ENCODE measurements at places on chromosomes 4 and X.

DNA sequence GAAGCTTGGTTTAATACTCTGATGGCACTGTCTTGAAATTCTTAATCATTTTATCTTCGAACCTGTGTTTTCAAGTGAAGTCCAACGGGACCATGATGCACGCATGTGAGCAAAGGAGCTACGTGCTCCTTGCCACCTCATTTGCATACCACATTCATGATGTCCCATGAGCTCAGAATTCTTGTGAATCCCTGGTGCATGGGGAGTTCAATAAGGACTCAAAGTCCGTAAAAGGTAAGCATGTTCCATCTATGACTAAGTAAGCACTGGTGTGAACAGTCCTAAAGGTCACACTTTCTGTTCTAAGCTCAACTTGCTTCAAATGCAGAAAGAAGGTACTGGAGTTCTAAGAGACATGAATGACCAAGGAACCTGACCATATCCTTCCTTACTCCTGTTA, 13.1 kb upstream of the GPM6B start:
- DNase-seq: no peak

GRCh38 chr4:7425591-7426468, 8.9 kb downstream of the PSAPL1 start:
- DNase-seq: no peak

DNA sequence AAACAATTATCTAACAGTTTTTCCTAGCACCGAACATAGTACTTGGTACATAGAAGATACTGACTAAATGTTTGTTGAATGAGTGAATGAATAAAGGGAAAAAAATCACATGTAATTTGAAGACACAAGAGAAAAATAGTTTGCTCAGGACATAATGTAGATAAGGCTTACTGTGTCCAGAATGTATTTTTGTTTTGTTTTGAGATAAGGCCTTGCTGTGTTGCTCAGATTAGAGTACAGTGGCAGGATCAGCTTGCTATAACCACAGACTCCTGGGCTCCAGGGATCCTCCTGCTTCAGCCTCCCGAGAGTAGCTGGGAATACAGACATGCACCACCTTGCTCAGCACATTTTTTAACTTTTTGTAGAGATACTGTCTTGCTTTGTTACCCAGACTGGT, 6.5 kb downstream of the FAM199X start:
- DNase-seq: no peak

- DNase-seq: no peak
Measured at GRCh38 chr4:116736756-116737155, 348.6 kb downstream of the TRAM1L1 start.

DNA sequence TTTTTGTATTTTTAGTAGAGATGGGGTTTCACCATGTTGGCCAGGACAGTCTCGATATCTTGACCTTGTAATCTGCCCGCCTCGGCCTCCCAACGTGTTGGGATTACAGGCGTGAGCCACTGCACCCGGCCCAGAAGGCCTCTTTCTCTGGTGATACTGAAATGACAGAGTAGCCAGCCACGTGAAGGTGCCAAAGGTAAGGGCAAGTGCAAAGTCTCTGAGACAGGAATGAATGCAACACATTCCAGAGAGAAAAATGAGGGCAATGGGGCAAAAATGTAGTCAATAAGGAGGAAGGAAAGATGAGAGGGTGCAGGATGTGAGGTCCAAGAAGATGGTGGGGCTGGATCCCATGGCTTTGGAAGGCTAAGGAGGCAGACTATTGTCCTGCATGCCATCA, 176.0 kb downstream of the NR3C2 start:
- DNase-seq: no peak

DNA sequence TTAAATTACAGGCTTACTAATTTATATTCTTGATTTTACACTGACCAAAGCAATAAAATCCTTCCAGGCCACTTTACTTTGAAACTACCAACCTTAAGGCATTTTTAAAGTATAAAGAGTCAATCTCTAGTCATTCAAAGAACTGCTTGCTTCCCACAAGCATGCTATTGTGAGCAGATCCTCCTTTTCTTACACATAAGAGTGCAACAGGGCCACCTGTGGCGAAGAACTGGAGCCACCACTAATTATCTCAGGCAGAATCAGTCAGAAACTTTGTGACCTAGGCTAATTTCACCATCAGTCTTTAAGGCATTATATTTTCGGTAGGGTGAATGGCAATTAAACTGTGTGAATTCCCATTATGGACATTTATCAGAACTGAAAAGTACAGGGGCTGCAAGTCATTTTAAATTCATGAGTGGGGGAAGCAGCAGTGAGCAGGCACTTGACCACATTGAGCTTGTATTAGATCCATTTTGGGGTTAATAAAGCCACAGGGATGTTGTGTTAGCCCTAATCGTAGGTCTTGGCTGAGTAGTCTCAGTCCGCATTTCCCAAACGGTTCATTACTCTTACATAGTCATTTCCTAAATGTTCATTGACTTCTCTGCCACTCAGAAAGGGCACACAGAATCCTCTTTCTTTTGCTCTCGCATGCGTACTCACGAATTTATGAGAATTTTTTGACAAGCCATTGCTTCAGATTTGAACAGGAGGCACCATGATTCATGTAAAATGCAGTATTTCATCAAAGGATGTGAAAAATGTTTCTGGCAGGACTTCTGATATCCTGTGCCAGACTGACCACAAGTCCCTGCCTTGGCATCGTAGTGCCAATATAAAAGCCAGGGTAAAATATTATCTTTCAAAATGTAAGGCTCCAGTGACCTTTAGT, 39.8 kb downstream of the NPY2R start:
- DNase-seq: no peak

DNA sequence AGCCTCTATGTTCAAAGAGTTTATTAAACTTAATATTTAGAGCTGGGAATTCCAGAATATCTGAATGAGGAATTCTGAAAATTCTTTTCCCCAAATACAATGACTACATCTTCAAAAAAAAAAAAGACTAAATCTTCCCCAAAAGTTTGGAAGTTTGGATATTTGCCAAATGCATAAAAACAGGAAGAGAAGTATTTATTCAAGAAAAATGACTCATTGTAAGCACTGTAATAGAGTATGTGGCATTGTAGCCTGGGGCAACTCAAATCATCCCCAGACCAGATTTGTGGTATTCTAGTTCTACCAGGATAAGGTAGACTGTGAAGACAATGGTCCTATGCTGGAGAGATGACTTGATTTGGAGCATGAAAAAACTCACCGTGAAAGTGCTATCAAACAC, 78.5 kb upstream of the PDHA2 start:
- no peak for DNase-seq

DNA sequence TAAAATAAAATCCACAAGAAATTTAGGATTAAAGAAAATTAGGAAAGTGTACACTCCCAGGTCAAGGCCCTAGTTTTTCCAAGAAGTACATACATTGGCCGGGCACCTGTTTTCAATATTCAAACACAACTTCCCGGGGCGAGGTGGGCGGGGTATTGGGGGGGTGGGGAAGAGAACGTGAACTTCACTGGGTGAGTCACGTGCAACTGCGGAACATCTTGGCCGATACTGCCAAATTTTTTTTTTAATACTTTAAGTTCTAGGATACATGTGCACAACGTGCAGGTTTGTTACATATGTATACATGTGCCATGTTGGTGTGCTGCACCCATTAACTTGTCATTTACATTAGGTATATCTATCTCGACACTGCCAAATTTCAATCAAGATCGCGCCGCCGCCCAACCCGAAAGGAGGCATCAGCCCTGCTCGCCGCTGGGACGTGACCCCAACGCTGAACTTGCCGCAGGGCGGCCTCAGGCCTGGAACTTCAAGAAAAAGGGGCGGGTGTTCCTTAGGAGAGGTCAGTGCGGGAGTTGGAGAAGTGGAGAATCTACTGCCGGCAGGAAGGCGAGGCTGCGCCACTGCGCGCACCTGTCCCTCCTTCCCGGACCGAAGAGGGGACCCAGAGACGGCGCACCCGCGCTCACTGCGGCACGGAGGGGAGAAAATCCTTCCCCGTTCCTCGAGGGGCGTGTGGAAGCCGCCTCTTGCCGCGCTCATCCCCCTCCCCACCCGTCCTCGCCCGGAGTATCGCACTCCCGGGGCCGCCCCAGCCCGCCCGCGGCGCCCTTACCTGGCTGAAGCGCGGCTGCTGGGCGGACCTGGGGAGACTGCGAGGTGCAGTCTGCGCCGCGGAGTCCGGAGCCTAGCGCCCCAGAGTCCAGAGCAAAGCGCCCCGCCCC, at the start of gene TEC:
TSS of gene TEC (minus strand) at position 883 of the 905 bp plus-strand sequence. CDS start 41,224 bp downstream, outside the sequence.
- peak; percentile 30 for DNase-seq

GRCh38 chr4:47715716-47716416, 122.0 kb downstream of the CORIN start:
- DNase-seq: no peak

GRCh38 chr4:26964994-26965393, 104.4 kb downstream of the STIM2 start:
- DNase-seq: no peak

DNA sequence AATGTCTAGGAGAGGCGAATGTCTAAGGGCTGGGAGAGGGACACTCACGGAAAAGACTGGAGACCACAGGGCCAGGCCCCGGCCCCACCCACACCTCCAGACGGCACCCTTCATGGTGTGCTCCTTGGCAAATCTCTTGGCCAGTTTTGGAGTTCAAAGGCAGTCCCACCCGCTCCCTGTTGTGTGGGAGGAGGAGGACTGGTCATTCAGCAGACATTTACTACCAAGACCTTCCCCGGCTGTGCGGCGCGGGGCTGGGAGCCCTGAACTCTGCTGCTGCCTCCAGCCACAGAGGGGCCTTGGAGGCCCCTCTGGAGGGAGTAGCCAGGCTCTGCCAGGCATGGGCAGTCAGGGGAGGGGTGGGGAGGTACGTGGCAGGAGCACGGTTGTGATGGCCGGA, 8.7 kb upstream of the TBC1D14 start:
- DNase-seq: no peak

- DNase-seq: no peak
Measured at GRCh38 chr4:86980230-86980629, 45.4 kb downstream of the AFF1 start.

DNA sequence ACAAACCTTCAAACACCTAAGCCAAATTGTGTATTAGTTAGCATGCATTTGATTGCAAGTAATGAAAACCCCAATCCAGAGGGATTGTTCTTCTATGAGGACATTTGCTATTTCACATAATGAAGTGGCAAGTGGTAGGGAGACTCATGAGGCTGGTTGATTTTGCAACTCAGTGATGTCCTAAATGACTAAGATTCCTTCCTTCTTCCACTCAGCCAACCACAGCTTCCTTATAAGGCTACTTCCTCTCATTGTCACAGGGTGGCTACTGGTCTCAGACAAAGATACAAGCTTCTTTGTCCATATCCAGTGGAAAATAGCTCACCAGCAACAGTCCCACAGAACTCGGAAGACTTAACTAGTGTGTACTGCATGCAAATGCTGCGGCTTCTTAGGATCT, 5.3 kb upstream of the OTC start:
- no peak for DNase-seq

DNA sequence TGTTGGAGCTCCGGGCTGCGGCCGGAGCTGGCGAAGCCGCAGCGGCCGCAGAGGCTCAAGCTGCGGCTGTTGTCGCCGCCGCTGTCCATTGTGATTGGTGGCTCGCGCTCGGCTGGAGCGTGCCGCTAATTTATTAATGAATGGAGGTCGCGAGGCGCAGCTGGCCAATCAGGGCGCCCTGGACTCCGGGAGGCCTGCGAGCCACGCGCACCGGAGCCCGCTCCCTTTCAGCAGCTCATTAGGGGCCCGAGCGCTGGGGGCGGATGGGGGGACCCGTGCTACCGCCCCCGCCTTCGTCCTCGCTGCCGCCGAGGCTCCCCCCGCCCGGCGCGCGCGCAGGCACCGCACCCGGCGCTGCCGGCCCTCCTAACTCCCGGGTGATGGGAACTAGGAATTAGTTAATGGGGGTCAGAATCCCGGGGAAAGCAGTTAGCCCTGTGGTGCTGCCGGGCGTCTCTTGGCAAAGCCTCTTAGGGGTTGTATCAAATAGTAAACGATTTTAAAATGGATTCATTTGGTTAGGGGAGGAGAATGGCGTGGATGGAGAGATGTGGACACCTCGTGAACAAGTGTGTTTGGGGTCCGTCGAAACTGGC, 589 bp upstream of the NEUROG2 start:
- no peak for DNase-seq

- no peak for DNase-seq
Measured at GRCh38 chr4:109278594-109279031, 23.8 kb downstream of the COL25A1 start.
